Activated naive CD8-positive, alpha-beta T cell treated with anti-CD3 and anti-CD28 coated beads, Interleukin-2, amount 50 U/mL, for 16 hours (primary cell): ENCODE measurements at places on chromosomes 5 and 9.

- DNase-seq, result no peak
These were observed 705 bp downstream of the SEPTIN8 start for GRCh38 chr5:132776131-132776937.

- DNase-seq, result no peak
These were observed 317.1 kb upstream of the CLINT1 start for GRCh38 chr5:158175934-158176481.

DNA sequence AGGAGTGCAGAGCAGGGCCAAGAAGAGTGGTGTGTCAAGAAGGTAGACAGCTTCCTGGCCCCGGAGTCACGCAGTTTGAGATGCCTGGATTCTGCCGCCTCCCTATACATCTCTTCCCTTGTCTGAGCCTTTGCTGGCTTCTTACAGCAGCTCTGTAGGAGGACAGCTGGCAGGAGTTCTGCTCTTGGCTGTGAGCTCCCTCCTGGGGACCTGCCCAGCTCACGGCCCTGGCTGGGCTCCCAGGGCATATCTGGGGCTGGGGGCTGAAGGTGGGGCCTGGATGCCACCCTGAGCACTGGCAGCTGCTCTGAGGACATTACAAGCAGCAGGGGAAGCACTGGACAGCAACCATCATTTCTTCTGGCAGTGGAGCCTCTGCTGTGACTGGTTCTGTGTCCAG is 786 bp upstream of the TSSK1B start:
- no peak for DNase-seq

GRCh38 chr5:14675865-14676300 is 11.4 kb downstream of the OTULIN start:
- no peak for DNase-seq

DNA sequence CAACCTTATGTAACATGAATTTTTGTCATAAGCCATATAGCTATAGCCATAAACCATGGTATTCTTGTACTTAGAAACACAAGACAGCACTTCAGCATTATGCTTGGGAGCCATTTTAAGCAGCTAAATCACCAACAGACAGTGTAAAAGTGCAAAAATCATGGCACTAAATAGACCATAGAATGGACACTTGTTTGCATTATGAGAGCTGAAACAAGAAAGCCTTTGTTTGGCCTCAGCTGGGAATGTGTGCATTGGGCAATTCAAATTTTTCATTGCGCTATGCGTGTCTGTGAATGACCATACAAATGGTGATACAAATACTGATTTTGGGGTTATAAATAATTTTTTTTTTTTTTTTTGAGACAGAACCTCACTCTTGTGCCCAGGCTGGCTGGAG is 23.7 kb downstream of the KDM4C start:
- DNase-seq, result no peak
